Activated CD8-positive, alpha-beta memory T cell treated with anti-CD3 and anti-CD28 coated beads for 4 hours (primary cell): ENCODE measurements at places on chromosomes 2 and 18.

- DNase-seq, result no peak
These were observed 5.0 kb downstream of the MAL start for GRCh38 chr2:95030496-95030895.

DNA sequence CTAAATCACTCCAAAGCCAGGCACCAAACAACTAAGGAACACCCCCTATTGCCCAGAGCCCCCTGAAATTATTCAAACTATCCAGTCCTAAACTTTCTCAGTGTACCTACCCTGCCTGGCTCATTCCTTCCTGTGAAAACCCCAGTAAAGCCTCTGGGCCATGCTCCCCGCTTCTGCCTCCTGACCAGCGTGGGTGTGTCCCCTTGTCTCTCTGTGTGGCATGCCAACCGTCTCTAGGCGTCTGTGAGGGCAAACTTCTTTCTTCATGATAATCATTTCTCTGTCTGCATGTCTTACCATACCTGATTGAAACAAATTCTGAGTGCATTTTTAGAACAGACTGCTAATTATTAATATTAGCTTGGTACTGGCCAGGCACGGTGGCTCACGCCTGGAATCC, 109.0 kb upstream of the MSH2 start:
- no peak for DNase-seq

DNA sequence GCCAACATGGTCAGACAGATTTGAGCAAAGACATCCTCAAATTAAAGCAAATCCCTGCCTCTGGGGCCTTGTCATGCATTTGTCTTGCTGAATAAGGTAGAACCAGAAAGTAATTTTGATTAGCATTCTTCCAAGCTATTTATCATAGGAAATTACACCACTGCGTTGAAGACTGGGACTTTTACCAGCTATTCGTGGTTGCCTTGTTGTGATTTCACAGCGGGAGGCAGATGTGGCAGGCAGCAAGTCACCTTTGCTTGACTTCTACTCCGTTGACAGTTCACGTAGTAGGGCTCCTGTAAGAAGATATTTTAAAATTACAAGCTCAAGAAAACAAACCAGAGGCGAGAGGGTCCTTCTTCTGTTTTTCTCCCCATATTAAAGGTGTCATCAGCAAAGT, 80.6 kb downstream of the EN1 start:
- DNase-seq, result no peak

GRCh38 chr2:145551686-145552085, 1031.8 kb upstream of the ZEB2 start:
- DNase-seq, result no peak

DNA sequence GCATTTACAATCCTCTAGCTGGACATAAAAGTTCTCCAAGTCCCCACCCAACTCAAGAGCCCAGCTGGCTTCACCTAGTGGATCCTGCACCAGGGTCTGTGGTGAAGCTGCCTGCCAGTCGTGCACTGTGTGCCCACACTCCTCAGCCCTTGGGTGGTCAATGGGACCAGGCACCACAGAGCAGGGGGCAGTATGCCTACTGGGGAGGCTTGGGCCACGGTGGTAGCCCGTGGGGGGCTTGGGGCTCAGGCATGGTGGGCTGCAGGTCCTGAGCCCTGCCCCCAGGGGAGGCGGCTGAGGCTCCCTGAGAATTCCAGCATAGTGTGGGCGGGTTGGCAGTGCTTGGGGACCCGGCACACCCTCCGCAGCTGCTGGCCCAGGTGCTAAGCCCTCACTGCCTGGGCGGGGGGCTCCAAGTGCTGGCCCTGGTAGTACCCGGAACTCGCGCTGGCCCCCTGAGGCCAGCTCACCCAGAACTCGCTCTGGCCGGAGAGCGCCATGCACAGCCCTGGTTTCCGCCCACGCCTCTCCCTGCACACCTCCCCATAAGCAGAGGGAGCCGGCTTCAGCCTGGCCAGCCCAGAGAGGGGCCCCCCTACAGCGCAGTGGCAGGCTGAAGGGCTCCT, 1473.4 kb downstream of the SUCLG1 start:
- DNase-seq, result no peak

DNA sequence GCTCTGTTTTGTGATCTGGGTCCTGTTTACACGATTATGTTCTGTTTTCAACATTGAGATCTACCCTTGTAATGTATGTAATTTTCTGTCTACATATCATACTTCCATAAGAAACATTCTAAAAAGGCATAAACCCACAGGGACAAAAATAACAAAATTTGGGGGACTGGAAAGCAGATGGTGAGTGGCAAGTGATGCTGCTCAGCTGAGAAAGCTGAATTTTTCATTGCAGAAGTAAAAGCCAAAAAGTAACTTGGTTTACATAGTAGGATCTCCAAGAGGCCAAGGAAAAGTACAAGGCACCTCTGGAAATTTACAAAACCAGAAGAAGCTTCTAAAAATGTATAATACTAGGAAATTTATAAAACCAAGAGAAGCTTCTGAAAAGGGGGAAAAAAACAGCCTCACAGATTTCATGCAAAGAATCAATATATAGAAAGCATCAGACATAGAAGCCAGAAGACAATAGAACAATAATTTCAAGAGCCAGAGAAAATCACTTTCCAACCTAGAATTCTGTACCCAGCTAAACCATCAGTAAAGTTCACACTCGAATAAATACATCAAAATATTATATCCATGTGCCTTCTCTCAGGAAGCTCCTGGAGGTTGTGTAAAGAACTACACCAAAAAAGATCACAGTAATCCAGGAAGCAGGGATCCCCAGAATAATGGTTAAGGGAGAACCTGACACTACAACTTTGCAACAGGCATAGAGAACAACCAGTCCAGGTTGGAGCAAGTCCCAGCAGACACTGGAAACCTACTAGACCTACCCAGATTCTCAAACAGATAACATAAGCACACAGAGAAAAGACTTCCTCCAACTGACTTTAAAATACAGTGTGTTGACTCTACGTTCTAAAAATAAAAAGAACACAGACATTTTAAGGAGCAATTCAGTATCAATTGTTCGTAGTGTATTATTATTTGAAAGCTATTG, 401.7 kb upstream of the HS6ST1 start:
- DNase-seq, result no peak

GRCh38 chr18:41617647-41618046, 337.4 kb upstream of the PIK3C3 start:
- no peak for DNase-seq
